ENCODE measurements at places on chromosomes 1 and 21.

DNA sequence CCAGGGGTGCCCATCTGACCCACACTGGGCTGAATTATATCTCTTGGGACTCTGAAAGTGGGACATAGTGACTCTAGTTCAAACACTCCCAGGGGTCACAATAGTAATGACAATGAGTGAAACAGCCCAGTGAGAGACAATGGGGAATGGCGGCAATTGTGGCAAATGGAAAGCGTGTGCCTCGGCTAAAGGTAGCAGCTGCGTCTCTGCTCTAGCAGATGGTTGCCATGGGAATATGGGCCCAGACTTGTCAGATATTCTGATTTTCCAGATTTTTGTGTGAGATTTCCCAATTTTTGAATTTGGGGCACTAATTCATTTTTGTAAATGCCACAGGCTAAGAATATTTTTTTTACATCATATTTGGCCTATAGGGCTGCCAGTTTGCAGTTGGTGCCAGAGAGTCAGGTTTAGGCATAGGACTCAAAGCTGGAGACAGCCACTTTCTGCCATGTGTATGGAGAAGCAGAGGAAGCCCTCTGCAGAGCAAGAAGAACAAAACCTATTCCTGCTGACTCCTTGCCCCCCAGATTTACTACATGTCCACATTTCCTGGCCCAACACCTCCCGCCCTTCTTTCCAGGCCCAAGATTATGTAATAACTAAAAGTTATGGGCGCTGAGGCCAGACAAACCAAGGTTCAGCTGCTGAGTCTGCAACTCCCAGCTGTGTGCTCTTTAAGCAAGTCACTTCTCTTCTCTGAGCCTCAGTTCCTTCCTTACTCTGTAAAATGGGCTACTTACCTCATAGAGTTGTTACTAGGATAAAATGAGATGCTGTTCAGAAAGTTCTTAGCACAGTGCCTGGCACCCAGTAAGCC lies 21.6 kb upstream of the PTP4A2 start:
- DNase-seq: no peak

DNA sequence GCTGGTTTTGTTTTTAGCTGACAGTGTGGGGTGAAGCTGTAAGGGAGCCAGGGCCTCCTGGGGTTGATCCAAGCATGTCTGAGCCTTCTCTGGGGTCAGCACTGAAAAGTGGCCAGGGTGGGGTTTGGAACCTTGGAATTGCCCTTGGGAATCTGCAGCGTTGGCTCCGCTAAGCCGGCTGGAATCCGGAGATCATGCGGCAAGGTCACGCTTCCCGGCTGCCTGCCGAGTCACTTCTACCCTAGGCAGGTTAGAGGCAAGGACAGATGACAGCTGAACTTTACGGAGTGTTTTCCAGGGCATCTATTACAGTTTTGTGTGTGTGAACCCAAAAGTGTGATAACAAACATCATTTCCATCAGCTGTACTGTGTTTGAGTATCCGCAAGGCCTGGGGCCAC lies 17.1 kb downstream of the ABCG1 start:
- no peak for DNase-seq

DNA sequence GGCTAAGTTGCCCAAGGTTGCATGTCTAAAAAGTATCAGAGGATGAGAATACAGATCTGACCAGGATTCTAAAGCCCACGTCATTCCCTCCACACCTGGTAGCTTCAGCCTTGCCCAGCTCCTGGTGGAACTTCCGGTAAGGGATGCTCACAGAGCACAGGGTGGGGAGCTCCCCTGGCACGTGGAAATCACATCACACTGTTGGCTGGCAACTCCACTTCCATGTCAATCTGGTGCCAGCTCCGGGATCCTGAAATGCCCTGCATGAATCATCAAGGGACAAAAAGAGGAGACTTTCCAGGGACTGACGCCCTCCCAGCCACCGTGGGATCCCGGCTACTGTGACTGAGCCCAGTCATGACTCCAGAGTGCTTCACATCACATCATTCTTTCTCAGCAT lies 12.4 kb upstream of the BCAR3 start:
- DNase-seq: no peak

DNA sequence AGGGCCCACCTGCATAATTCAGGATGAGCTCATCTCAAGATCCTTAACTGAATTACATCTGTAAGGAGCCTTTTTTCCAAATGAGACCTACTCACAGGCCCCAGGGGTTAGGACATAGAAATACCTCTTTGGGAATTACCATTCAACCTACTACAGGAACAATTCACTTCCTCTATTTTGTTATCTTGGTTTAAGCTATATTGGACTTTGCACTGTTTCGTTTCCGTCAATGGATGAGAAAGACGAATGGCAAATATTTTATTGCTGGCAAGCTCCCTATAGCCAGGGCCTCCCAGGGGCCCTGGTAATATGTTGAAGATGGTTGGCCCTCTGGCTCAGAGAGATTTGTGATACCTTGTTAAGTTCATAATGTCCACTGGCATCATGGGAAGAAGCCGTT lies 384.2 kb upstream of the DUSP10 start:
- no peak for DNase-seq

GRCh38 chr1:154158307-154159125 lies 3.6 kb upstream of the NUP210L start:
- no peak for DNase-seq

DNA sequence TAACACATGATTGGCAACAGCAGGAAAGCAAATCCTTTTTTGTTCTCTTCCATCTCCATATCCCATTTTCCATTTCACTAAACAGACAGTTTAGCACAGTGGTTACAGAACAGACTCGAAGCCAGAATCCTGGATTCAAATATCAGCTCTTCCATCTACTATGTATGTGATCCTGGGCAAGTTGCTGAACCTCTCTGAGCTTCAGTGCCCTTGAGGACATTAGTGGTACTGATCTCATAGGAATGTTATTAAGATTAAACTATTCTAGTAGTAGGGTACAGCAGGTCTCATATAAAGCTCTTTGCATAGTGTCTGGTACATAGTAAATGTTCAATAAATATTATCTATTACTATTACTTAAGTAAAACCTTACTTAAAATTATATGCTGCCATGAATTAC lies 13.8 kb upstream of the HHIPL2 start:
- no peak for DNase-seq

DNA sequence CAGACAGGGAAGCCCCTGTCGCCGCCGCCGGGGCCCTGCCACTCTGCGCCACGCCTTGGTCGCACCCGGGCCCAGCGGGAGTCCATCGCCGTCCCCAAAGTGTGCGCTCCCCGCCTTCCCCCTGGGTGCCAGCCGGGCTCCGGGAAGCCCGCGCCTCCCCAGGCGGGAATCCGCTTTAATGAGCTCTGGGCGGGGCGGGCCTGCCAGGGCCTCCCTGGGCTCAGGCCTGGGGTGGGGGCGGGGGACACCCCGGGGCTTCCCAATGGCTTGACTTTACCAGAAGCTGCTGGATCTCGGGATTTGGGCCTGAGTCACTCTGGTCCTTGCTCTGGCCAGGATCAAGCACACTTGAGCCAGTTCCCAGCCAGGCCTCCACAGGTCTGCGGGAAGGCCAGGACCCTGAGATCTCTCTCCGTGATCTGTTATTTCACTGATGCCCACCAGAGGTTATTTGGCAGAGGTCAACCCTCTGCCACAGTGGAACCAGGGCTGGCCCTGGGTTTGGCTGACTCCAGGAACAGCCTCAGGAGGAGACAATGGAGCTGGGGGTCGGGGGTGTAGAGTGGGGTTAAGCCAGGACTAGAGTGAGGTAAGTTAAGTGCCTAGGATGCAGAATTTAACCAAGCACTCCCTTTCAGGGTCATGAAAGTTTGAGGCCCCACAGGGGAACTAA lies 178.4 kb upstream of the EDN2 start:
- no peak for DNase-seq

DNA sequence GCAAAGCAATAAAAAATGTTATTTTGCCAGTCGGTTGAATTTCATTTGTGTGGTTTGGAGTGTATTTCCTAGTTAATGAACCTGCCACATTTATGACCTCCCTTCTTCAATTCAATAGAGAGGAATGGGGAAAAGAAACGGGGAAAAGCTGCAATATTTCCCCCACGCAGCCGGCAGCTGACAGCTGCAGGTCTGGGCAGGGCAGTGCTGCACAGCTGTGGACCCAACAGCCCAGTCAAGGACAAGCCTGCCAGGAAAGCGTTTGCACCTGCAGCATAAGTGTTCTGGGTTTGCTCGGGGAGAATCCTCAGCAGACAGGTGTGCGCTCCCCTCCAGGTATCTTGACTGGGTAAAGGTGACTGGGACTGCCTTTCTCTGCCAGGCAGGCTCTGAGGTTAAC lies 53.4 kb downstream of the FBXO2 start:
- no peak for DNase-seq

- DNase-seq: peak; percentile 22
These were observed 232.5 kb upstream of the JUN start for GRCh38 chr1:59016390-59016789.

DNA sequence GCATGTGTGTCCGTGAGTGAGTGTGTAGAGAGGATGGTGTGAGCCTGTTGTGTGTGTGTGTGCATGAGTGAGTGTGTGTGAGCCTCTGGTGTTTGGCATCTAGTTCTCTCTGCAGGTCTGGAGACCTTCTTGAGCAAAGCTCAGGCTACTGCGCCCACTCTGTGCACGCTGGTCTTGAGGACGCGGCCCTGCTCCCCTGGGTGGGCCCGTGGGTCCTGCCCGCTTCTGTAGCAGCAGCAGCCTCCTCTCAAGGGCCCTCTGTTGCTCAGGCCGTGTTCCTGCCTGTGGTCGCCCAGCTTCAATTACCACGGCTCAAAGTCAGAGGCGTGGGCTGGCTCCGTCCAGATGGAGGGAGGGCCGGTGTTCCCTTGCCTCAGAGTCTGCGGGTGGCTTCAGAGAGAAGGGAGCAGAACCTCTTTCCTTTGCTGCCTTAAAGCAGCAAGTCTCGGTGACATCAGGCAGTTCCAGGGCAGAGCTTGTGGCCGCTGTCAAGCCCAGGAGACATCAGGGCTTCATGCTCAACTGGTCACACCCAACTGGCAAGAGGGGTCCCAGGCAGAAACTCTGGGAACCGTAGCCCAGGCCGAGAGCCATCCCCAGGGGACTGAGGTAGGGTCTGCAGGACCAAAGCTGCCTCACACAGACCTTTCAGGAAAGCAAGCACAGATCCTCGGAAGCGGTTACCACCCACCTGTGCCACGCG lies 270.6 kb upstream of the VAMP3 start:
- no peak for DNase-seq

All from T47D (cell line).